ENCODE measurements at places on chromosomes 16 and 17.

GRCh38 chr17:27895940-27896535, 2.9 kb upstream of the LYRM9 start:
- no peak overlapping the region for H3K27ac ChIP-seq
- peaks cover 7% of the 10 kb centered on the region for H3K27me3 ChIP-seq
- no peaks in the 10 kb centered on the region for H3K36me3 ChIP-seq
- DNase-seq = no peak
- no peak overlapping the region for H3K4me3 ChIP-seq

- H3K4me1 ChIP-seq = no peaks in the 10 kb centered on the region
- H3K4me3 ChIP-seq = no peak overlapping the region
- H3K27ac ChIP-seq = no peak overlapping the region
- H3K27me3 ChIP-seq = peaks cover 24% of the 10 kb centered on the region
Observed at GRCh38 chr17:33118391-33119075, 126.9 kb downstream of the SPACA3 start.

DNA sequence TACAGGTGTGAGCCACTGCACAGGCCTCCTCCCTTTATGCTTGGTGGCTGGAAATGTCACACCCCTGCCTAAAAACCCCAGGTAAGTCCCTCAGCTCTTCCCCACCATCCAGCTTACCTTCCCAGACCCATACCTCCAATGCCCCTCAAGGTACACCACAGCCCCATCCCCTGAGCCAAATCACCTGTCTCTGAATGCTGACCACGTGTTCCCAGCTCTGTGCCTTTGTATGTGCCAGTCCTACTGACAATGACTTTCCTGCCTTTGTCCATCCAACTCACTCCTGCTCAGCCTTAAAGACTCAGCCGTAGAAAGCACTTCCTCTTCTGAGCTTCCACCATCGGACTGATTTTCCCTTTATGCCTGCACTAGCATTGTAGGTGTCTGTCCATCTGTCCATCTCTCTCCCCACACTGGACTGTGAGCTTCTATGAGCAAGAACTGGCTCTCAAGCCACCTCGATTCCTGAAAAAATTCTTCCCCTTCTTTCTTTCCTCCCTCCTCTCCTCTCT, 30.7 kb upstream of the GOSR2 start:
- no peaks in the 10 kb centered on the region for H3K27me3 ChIP-seq
- no peaks in the 10 kb centered on the region for H3K36me3 ChIP-seq
- peaks cover 3% of the 10 kb centered on the region for H3K4me1 ChIP-seq

- no peak overlapping the region for H3K27ac ChIP-seq
- no peaks in the 10 kb centered on the region for H3K36me3 ChIP-seq
- no peak for DNase-seq
- no peak overlapping the region for H3K4me3 ChIP-seq
- no peaks in the 10 kb centered on the region for H3K27me3 ChIP-seq
- no peaks in the 10 kb centered on the region for H3K4me1 ChIP-seq
Observed at GRCh38 chr16:7021653-7022275, 310.9 kb upstream of the RBFOX1 start.

DNA sequence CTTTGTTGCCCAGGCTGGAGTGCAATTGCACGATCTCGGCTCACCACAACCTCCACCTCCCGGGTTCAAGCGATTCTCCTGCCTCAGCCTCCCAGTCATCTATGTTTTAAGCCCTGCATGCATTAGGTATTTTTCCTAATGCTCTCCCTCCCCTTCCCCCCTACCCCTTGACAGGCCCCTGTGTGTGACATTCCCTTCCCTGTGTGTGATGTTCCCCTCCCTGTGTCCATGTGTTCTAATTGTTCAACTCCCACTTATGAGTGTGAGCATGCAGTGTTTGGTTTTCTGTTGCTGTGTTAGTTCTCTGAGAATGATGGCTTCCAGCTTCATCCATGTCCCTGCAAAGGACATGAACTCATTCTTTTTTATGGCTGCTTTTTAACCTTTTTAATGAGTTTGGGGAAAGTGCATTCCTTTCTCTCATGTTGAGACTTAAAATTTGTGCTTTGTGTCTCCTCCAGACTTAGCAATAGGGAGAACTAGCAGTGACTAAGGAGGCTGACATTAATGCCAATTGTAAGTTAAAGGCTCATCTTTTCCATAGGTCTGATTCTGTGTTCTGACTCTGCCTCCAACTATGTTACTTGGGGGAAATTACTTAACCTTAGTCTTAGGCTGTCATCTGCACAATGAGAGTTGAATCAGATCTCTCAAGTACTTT, 17.7 kb upstream of the PHAF1 start:
- no peaks in the 10 kb centered on the region for H3K36me3 ChIP-seq
- no peak for DNase-seq
- H3K27ac ChIP-seq = peak overlapping the region; percentile 62
- no peaks in the 10 kb centered on the region for H3K27me3 ChIP-seq
- H3K4me1 ChIP-seq = no peaks in the 10 kb centered on the region

DNA sequence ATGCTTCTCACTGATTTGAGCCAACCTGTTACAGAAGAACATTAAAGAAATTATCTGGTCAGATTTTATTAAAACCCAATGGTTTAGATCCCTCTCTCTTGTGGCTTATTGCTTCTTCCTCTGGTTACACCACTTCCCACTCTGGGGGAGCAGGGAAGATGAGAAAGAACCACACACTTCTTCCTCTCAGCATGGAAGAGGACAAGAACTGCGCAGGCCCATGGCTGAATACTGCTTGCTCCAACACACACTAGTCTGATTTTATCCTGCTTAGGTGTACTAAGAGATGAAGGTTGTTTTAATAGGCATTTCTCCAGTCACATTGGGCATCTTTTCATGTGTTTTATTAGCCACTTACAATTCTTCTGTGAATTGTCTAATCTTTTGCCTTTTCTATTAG, 27.6 kb downstream of the MAP3K3 start:
- H3K27ac ChIP-seq = no peak overlapping the region
- peaks cover 14% of the 10 kb centered on the region for H3K4me1 ChIP-seq
- H3K27me3 ChIP-seq = no peaks in the 10 kb centered on the region
- H3K4me3 ChIP-seq = no peak overlapping the region
- no peak for DNase-seq

DNA sequence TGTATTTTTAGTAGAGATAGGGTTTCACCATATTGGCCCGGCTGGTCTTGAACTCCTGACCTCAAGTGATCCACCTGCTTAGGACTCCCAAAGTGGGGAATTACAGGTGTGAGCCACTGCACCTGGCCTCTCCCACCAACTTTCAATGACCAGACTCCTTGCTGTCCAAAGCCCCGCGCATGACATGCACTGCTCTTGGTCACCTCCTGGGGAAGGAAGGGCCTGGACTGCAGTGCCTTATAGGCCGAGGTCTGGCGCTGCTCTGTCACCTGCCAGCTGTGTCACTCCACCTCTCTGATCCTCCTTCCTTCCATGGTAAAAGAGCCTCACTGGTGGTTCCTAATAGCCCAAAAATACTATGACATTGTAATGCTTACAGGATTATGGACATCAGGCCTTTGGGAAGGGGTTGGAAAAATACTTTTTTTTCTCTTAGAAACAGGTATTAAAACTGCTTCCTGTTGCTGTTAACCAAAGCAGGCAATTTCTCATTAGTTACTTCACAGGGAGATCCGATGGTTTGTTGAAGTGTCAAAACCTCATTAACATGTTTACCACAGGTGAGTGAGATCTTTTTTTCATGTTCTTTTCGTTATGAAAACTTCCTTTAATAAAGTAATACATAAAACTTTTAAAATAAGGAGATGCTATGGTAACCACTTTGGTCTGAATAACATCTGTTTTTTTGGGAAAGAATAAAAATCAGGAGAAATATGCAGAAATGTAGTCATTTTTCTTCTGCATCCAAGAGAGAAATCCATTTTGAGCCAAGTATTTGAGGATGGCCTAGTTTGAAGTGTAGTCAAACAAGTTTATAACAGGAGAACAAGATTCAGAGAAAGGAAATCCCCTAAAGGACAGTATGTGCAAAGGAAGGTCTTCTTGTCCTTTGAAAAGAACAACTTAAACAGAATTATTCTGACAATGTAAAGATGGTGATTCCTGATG, 35.5 kb downstream of the GRB7 start:
- H3K27me3 ChIP-seq = no peaks in the 10 kb centered on the region
- H3K4me1 ChIP-seq = peaks cover 53% of the 10 kb centered on the region
- DNase-seq = no peak
- H3K27ac ChIP-seq = peak overlapping the region; percentile 94

GRCh38 chr17:72687886-72688285, 404.6 kb downstream of the SLC39A11 start:
- no peaks in the 10 kb centered on the region for H3K27me3 ChIP-seq
- no peak overlapping the region for H3K27ac ChIP-seq
- DNase-seq = no peak
- no peaks in the 10 kb centered on the region for H3K4me1 ChIP-seq
- H3K4me3 ChIP-seq = no peak overlapping the region

DNA sequence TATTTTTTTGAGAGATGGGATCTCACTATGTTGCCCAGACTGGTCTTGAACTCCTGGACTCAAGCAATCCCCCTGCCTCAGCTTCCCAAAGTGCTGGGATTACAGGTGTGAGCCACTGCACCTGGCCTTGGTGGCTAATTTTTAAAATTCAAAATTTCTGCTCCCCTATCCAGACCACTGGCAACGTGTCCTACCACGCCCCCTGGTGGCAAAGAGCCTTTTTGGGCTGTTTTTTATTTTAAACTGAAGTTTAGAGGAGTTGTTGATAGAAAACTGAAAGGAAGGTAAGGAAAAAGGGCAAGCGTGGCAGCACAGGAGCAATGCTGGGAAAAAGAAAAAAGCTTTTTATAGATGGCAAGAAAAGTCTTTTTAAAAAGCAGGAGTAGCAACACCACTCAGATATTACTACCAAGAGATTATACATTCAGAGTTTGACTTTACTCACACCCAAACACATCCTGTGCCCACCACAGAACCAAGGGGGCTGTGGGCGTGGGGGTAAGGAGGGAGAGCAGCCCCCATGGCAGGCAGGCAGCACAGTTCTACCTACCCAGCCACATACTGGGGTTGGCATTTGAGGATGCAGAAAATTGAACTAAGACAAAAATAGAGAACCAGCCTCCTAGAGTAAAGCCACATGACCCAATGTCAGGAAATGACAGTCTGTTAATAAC, 4.2 kb upstream of the MXRA7 start:
- peaks cover 44% of the 10 kb centered on the region for H3K4me1 ChIP-seq
- H3K4me3 ChIP-seq = peak overlapping the region; percentile 71
- DNase-seq = peak; percentile 86
- H3K27ac ChIP-seq = peak overlapping the region; percentile 88
- no peaks in the 10 kb centered on the region for H3K27me3 ChIP-seq

DNA sequence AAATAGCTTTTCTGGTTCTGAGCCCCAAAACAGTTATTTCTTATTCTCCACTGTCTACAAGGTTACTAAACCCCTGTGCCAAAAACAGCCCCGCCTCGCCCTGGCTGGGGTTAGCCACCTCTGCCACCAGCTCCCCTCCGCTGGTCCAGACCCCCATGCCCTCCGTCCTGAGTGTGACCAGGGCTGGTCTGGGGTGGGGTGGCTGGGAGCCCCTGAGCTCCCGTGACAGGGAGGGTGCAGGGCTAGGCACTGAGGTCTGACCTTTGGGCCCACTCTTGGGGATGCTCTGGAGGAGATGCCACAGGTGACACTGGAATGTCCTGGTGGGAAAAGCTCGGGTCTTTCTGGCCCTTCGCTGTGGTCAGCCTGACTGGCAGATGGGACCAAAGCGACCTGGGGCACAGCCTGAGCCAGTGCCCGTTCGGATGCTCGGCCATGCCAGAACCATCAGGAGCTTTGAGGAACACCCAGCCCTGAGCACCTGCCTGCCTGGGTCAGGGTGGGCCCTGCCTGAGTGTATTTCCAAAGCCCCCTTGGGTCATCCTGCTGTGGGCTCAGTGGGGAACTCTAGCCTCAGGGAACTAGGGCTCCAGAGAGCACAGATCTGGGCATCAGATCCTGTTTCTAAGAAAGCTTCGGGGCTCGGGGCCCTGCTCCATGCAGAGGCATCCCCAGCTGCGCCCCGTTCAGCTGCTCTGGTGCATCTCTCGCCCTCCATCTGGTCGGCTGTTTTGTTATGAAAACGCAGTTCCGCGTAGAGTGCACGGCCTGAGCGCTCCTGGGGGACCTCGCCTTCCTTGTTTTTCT, 72.1 kb upstream of the GNG13 start:
- no peak overlapping the region for H3K4me3 ChIP-seq
- no peaks in the 10 kb centered on the region for H3K4me1 ChIP-seq
- peaks cover 16% of the 10 kb centered on the region for H3K36me3 ChIP-seq
- H3K27ac ChIP-seq = no peak overlapping the region

Data from naive thymus-derived CD8-positive, alpha-beta T cell (primary cell).